ENCODE measurements at places on chromosomes 1 and 21.

DNA sequence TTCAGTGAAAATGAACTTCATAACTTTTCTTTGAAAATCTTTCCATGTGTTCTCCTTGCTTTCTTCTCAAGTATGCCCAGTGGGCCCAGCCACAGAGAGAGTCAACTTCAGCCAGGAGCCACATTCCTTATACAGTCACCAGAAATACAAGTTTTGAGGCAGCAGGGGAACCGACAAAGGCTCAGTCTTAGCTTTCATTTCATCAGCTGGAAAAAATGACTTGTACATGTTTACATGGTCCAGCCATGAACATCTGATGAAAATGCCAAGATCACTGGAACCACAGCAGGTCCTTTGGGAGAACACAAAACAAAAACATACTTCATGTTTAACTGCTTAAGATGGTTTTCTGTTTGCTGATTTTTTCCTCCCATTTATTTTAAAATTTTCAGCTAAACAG lies 72.5 kb downstream of the SYDE2 start:
- DNase-seq = no peak

DNA sequence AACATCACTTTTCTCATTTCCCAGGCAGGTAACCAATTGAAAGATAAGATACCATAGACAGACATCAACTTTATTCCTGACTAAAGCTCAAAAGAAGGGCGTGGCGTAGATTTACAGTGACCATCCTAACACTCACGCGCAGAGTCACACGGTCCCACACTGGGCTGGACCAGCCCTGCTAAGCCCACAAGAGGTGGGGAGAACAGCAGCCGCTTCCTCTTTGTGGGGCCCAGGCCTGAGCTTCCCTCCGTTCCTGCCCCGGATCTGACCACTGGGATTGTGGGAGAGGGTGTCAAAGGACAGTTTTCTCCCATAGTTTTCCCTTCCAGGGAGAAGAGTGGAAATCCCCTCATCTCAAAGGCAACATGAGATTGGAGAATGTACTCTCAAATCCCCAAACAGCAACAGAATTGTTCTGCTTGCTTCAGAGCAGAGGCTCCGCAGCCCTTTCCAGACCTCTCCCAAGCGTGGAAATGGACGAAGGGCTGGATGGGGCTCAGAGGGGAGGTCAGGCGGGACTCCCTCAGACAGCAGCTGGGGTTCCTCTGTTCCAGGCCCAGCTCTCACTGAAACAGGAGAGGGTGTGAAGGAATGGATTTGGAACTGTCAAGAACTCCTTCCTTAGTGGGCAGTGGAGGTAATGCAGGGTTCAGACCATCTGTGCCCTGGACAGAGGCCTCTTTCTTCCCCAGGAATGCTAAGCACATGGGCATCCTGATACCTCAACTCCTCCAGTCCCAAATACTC lies 33.7 kb downstream of the L1TD1 start:
- DNase-seq = no peak

- DNase-seq = no peak
Measured at GRCh38 chr1:77463216-77463615, 181.4 kb downstream of the AK5 start.

DNA sequence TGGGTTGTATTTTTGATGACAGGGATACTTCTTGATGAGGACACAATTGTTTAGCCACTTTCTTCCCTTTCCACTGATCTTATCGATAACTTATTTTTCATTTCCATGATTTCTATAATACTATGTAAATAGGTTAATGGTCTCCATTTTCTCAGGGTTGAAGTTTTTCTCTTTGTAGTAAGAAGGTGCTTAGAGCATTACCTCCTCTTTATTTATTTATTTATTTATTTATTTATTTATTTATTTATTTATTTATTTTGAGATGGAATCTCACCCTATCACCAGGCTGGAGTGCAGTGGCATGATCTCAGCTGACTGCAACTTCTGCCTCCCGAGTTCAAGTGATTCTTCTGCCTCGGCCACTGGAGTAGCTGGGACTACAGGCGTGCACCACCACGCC lies 70.4 kb downstream of the UBE4B start:
- no peak for DNase-seq

DNA sequence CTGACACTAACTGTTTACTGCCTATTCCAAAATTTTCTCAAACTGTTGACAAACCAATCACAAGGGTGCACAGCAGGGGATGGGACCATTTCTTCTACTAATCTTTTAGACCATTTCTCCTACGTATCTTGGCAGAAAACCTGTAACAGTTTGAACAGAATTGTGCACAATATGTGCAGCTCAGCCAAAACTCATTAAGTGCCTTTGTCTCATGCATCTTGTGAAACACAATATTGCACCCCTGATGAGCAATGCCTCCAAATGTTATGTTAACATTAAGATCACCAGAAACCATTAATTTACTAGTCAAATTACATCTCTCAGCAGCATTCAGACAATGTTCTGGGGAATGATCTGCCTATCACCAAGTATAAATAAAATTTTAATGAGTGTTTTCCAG lies 247.5 kb downstream of the NRIP1 start:
- no peak for DNase-seq

DNA sequence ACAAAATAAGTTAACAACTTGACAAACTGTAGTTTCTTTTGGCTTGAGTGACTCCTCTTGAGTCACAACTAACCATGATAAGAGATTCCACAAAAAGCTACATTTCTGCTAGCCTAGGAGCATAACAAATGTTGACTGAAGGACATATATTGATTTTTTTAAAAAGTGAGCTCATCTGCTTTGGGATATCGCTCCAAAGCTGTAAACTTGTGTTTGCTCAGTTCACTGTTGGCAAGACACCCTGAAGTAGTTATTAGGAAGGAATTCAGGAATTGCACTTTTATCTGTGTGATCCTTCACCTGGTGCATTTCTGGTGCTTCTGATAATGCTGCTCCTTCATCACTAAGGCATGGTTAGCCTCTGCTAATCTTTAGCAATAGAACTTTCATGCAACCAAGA lies 23.7 kb downstream of the RWDD3 start:
- DNase-seq = no peak

DNA sequence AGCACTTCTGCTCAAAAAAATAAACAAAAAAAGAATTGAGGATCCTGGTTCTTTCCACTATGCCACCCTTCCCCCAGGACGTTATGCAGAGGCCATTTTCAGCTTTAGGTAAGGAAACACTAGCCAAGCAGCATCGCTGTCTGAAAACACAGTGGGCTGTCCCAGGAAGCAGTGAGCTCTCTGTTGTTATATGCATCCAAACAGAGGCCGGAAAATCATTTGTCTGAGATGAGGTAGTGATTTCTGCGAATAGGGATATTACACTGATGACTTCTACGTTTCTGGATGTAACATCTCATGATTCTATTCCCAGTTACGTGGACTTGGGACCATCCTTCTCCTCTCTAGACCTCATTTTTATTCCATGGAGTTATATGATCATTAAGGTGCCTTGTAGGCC lies 137.2 kb downstream of the OMA1 start:
- DNase-seq = no peak

GRCh38 chr1:234072793-234073192 lies 168.3 kb downstream of the SLC35F3 start:
- no peak for DNase-seq

GRCh38 chr1:59879574-59879973 lies 47.0 kb downstream of the CYP2J2 start:
- DNase-seq = no peak

GRCh38 chr1:193516755-193517388 lies 330.5 kb upstream of the B3GALT2 start:
- no peak for DNase-seq

DNA sequence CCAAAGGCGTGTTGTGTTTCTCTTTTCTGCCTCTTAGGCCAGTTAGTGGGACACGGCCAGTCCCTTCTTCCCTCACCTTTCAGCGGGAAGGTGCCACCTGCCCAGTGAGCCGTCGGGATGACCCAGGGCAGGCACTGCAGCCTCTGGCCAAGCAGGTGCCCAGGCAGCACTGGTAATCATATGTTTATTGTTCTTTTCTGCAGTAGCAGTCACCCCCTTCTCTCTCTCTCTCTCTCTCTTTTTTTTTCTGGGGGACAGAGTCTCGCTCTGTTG lies 38.2 kb downstream of the CRYAA start:
- DNase-seq = no peak

DNA sequence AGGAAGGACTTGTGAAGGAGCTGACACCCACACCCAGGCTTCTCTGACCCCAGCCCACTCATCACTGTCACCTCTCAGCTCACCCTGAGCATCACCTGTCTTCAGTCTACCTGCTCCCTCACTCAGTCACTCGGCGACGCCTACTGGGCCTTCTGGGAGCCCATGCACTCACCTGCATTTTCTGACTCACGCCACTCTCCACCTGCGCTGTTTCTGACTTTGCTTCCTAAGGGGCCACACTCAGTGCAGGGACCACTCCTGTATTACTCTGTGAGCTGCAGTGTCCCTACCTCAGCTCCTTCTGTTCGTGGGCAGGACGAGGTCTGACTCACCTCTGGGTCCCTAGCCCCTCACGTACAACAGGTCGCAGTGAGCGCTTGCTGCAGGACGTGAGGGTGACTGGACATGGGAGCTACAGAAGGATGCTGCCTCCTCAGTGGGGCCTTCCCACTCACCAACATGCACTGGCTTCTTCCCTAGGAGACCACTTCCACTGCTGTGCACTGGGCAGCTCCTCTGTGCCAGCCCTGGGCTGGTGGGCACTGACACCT lies 102.3 kb downstream of the GLIS1 start:
- DNase-seq = no peak

DNA sequence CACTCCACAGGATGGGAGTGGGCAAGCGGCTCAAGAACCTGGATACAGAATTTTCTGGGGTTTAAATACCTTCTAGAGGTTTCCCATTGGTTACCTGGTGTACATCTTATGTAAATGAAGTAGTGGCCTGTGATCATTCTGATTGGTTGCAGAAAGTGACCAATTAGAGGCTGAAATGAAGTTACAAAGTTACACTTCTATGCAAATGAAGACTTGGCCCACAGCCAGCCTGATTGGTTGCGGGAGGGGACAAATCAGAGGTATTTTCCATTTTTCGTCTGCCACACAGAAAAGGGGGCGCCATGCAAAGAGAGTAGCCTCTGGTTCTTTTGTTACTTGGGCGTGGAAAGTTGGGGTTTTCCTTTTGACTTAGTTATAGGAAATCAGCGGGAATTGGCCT lies 8.9 kb downstream of the KCNAB2 start:
- DNase-seq = no peak

GRCh38 chr1:175198332-175198731 lies 5.8 kb upstream of the KIAA0040 start:
- no peak for DNase-seq

- no peak for DNase-seq
Measured at GRCh38 chr1:100578201-100578600, 40.3 kb downstream of the GPR88 start.

- DNase-seq = no peak
Measured at GRCh38 chr1:55418208-55419000, 203.2 kb upstream of the USP24 start.

DNA sequence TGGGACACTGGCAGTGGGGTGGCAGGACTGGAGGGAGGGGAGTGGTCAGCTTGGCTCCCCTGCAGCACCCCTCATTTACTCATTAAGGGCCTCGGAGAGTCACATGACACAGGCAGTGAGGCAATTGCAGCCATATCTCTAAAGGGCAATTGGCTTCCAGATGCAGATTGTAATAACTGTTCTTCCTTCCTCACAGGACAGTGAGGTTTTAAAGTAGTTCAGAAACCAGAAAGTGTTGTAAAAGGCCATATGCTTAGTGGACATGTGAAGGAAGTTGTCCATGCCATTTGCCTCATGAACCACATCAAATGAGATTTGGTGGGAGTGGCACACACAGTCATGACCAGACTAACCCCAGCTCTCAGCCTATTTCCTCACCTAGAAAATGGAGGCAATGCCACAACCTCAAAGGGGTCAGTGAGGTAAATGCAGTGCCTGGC lies 11.1 kb downstream of the MTX1 start:
- DNase-seq = no peak

DNA sequence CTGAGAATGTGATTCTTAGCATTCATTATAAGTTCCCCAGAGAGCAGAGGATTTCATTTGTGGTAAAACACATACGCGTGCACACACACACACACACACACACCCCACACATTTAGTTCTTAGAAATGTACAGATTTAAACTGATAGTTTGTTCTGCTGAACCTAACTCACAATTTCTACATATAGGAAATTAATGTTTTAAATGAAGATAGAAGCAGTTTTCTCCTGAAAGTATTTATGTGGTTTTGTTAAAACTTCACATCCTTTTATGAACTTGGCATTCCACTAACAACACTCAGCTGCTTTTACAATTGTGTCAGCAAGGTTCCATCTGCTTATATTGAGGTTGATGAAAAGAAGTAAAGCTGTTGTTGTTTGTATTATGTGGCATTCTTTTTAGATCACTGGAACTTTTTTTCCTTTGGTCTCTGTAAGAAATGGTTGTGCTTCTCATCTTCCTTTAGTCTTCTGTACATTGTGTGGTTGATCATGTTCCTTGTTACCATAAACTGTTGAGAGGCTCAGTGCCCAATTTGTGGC lies 41.6 kb downstream of the AK4 start:
- DNase-seq = no peak

- no peak for DNase-seq
Measured at GRCh38 chr21:28723646-28724045, 269.0 kb downstream of the LTN1 start.

- no peak for DNase-seq
Measured at GRCh38 chr1:90809093-90809492, 92.0 kb upstream of the BARHL2 start.

GRCh38 chr1:112778137-112778536 lies 63.0 kb upstream of the PPM1J start:
- no peak for DNase-seq

GRCh38 chr1:151312411-151312810 lies 14.8 kb downstream of the PI4KB start:
- DNase-seq = no peak

DNA sequence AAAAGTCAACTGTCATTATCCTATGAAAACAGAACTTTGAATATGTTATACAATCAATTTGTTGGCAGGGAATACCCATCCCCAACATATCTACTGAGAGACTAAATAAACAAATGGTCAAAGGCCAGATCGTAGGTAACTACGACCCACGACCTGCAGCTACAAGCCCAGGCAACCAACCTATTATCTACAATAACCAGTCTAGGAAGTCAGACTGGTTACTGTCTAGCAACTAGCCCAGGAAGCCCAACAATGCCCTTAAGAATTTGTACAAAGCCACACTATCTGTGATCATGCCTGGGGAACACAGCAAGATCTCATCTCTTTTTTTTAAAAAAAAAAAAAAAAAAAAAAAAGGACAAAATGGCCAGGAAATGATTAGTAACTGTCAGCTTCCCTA lies 58.7 kb downstream of the SMYD3 start:
- DNase-seq = no peak

GRCh38 chr1:64215576-64215975 lies 12.2 kb downstream of the UBE2U start:
- no peak for DNase-seq

Data from GM12864 (cell line).